MM.1S (cell line): ENCODE measurements at places on chromosomes 5 and 9.

DNA sequence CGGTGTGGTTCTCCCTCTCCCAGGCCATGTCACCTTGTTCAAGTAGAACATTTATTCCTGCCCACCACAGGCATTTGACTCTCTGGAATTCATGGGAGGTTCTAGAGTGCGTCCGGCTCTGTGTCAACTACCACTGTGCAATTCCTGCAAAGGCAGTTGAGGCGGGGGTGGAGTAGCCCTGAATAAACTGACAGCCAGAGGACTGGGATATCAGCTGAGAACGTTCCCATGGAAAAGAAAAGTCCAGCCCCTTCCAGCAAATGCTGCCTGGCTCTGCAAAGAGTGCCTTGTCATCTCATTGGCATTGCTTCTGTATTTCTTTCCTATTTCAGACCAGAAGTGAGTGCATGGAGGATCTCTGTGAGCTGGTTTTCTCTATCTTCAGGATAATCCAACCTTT, 18.9 kb upstream of the MEGF9 start:
- DNase-seq: no peak

- DNase-seq: peak; percentile 69
Measured at GRCh38 chr9:121156263-121156731, 45.4 kb downstream of the RAB14 start.

GRCh38 chr5:59487772-59488729, 405.5 kb downstream of the PDE4D start:
- no peak for DNase-seq

DNA sequence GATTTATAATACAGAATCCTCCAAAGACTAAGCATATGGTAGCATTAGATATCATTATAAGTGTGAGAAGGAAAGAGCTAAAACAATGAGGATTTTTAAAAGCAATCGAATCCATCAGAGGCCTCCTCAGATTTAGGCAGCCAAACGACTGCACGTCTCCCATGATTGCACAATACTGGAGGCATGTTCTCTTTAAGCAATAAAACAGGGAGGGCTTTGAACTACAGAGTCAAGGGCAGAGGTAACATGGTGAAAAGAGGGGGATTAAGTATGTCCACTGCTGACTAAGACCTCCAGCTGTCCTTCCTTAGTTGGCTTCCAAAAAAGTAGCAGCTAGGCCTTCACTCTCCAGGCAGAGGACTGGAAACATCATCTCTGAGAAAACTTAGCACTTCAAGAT, 298.7 kb upstream of the RGMB start:
- DNase-seq: no peak

DNA sequence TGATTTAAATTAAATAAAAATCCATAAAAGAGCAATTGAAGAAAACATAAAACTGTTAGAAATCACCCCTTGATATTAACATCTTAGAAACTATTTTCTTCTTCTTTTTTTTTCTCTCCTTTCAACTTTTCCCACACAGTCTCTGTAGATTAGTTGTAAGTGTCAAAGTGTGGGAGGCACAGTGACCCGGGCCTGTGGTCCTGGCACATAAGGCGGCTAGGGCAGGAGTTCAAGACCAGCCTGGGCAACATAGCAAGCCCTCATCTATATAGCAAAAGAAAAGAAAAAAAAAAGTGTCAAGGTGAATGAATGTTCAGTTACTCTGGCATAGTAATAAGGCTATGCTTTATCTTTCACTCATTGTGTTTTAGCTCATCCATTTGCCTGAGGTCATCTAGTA, 14.2 kb downstream of the RORB start:
- DNase-seq: no peak

DNA sequence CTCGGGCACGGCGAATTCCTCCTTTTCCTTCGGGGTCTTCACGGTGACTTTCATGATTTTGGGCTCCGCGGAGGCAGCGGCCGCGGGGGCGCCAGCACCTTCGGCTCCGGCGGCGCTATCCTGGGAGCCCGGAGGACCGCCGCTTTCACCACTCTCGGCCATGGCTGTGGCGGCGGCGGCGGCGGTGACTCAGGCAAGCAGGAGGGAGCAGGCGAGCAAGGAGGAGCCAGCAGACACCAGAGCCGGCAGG, 315 bp downstream of the UBQLN1 start:
- no peak for DNase-seq

- no peak for DNase-seq
Measured at GRCh38 chr5:54007827-54008777, 302.3 kb downstream of the ARL15 start.

DNA sequence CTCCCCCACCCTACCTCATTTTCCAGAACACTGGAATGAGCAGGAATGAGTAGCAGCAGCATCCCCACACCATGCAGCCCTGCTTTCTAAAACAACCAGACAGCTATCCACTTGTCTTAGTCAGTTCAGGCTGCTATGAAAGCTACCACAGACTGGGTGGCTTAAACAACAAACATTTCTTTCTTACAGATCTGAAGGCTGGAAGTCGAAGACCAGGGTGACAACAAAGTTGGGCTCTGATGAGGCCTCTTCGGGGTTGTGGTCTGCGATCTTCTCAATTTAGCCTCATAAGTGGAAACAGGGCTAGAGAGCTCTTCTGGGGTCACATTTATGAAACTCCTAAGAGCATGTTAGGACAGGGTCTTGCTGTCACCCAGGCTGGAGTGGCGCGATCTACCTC, 38.9 kb downstream of the LPAR1 start:
- no peak for DNase-seq

DNA sequence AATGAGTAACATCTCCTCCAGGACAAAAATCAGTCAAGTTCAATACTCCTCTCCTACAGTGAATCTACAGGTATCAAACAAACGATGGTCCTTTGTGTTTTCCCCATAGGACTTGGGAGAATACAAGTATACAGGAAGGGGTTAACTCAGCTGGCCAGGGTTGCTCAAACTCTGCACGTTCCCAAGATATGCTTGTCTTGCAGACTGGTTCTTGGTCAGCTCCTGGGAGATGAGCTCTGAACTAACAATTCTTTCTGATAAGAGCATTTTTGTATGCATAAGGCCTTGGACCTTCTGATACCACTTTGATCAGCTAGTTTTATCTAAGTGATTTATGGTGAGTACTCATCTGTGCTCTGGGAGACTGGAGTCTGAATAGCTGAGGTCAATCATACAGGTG, 42.1 kb downstream of the LOX start:
- DNase-seq: no peak

DNA sequence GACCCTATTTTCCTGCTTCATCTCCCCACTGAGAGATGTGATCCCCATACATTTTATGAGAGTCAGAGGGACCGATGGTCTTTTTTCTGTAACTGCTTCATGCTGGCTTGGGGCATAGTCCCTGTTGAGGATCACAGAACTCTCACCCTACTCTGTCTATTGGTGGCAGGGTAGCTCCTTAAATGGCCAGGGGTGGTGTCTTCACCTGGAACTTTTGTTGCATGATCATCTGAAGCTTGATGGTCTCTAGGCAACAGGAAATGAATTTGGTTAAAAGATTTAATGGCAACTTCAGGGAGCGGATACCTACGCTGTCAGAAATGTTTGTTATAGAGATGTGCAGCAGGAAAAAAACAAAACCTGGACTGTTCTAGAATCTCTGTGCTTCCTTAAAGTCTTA, 87.0 kb upstream of the GLIS3 start:
- DNase-seq: no peak

DNA sequence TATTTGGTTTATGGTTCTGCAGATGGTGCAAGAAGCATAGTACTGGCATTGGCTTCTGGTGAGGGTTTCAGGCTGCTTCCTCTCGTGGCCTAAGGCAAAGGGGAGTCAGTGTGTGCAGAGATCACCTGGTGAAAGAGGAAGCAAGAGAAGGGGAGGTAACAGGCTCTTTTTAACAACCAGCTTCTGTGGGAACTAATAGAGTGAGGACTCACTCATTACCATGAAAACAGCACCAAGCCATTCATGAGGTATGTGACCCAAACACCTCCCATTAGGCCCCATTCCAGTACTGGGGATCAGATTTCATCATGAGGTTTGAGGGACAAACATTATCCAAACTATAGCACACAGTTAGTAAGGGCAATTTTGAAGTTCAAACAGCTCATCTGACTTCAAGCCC, 263.5 kb downstream of the TMEM38B start:
- DNase-seq: no peak

- no peak for DNase-seq
Measured at GRCh38 chr5:98415663-98416062, 357.8 kb upstream of the RGMB start.

DNA sequence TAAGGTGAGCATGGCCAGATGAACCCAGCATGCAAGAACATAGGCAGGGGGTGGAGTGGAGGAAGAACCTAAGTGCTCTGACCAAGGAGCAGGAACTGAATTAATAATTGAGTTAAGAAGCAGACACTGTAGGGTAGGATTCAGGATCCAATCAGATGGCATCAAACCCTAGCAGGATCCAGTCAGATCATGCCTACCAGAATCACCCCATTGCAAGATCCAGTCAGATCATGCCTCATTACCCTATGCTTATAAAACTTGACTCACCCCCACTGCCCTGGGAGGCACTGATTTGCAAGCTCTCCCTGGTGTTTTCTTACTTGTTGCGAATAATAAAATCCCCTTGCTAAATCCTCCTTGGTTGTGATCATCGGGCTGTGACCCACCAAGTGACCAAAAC, 19.7 kb downstream of the TUSC1 start:
- no peak for DNase-seq

GRCh38 chr9:134943836-134944235, 26.1 kb upstream of the FCN1 start:
- no peak for DNase-seq

- no peak for DNase-seq
Measured at GRCh38 chr5:17096952-17097695, 120.3 kb upstream of the BASP1 start.

GRCh38 chr5:166342402-166342801, 1949.0 kb upstream of the WWC1 start:
- no peak for DNase-seq

DNA sequence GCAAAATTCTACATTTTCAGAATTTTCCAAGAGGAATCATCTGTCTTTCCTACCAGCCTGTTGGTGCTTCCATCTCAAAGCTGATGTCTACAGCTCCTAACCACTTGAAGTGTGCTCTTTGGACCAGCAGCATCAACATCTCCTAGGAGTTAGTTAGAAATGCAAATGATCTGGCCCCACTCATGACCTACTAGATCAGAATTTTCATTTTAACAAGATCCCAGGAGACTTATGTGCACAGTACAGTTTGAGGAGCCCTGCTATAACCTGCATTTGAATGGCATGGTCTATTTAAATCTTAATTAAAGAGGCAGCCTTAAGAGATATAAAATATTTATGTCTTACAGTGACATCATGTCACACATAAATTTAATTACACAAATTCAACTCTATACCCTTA, 33.8 kb downstream of the ITK start:
- no peak for DNase-seq

GRCh38 chr5:1901061-1901460, 18.3 kb upstream of the IRX4 start:
- no peak for DNase-seq

GRCh38 chr5:173767574-173768266, 120.4 kb upstream of the CPEB4 start:
- DNase-seq: no peak

DNA sequence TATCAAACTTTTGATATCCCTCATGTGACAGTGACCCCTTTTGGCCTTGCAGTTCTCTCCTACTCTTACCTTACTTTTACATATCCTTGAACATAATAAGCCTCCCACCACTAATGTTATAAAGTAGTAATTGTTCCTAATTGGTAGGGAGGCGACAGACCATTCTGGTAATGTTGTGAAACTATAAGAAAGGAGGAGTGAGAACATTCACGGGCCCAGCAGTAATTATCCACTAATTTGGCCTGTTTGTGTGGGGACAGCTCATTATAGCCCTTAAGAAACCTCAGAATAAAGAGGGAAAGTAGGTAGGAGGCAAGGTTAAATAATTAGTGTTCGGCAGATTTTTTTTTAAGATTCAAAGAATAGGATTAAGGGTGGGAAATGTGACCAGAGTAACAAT, 1046.5 kb upstream of the ARRDC3 start:
- no peak for DNase-seq

- no peak for DNase-seq
Measured at GRCh38 chr5:128093368-128093767, 9.8 kb downstream of the SLC12A2 start.

- no peak for DNase-seq
Measured at GRCh38 chr9:13278368-13279246, 885 bp downstream of the MPDZ start.

- no peak for DNase-seq
Measured at GRCh38 chr9:108410161-108410560, 445.6 kb downstream of the ACTL7B start.

DNA sequence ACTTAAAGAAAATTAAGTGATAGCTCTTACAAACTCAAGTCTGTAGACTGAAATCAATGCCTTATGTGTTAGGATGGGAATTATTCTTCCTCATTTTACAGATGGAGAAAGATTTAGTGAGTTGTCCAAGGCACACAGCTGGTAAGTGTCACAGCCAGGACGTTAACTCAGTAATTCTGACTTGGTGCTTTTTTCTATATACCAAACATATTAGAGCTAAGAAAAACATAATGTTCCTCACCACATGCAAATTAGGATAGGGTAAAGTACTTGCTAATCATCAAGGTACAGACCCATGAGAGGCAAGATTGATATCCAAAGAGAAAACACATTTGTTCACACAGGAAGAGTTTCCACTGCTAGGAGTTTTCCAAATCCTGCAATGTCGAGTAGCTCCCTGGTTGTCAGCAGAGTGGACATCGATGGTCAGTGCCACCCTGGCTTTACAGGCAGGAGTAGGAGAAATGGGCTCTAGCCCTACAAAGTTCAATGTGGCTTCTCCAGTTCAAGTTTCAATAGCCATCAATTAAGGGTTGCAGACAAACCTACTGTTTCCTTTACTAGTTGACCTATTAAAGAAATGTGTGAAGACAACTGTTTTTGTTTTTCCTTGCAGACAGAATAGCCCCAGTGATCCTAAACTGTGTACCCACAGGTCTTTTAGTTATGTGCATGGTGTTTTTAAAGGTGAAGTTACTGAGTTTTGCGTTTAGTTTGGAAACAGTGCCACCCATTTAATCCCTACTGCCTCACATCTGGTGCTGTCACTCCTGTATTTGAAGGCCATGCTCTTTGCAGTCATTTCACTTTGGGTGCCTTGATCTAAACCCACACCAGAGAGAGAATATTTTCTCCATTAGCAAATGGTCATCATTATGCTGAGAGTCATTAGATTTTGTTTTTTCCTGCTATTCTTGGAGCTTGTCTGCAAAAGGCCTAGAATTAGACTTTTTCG, 460.8 kb upstream of the SMARCA2 start:
- no peak for DNase-seq

GRCh38 chr9:7180247-7180646, 422.5 kb downstream of the KDM4C start:
- no peak for DNase-seq

DNA sequence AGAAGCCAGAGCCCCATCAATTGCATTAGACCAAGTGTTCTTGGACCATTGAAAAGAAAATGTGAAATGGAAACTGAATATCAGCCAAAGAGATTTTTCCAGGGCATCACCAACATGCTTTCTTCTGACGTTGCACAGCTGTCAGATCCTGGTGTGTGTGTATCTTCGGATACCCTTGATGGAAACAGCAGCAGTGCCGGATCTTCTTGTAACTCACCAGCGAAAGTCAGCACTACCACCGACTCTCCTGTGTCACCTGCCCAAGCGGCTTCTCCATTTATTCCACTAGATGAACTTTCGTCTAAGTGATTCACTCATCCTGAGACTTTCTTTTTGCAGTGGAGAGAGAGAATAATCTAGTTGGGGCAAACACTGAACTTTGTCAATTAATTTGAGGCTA, 75.7 kb downstream of the PIP5K1B start:
- DNase-seq: peak; percentile 36
